Urothelium cell line (cell line): ENCODE measurements at places on chromosomes 2 and 18.

DNA sequence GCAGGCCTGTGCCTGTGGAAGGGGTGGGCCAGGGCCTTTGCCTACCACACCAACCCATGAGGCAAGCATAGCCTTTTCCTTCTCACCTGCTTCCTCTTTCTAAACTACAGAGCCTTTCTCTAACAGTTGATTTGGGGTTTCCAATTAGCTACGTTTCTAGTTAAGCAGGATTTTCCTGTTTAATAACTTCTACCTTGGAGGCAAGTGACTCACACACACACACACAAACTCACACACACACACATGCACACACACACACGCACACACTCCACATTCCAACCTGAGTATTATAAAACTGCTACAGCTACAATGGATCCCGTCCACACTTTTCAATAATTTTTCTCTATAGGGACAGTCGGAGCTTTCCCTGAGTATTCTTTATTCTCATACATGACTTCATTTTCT lies 84.9 kb downstream of the SOX11 start:
- DNase-seq = no peak

GRCh38 chr2:182618672-182619079 lies 97.4 kb upstream of the DNAJC10 start:
- DNase-seq = no peak

GRCh38 chr2:214328941-214329340 lies 81.9 kb upstream of the VWC2L start:
- peak; percentile 14 for DNase-seq

GRCh38 chr2:66239655-66240054 lies 195.3 kb upstream of the MEIS1 start:
- no peak for DNase-seq

DNA sequence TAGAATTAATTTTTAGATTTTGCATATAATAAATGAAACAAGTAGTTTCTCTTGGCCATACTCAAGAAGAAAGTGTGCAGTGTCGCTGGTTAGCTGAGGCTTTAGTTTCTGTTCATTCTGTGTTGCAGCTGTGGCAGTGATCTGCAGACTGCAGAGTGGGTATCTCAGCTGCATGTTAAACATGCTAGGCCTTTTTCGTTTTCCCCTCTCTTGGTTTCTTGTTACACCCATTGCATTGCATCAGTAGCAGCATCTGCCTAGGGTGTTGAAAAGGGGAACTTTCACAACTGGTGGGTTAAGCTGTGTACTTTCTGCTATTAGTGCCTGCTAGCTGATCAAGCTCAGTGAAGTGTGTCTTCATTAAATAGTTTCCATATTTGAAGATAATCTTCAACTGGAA lies 51.3 kb downstream of the ACSL3 start:
- DNase-seq = no peak

GRCh38 chr2:149894760-149895159 lies 307.2 kb upstream of the MMADHC start:
- peak; percentile 63 for DNase-seq

DNA sequence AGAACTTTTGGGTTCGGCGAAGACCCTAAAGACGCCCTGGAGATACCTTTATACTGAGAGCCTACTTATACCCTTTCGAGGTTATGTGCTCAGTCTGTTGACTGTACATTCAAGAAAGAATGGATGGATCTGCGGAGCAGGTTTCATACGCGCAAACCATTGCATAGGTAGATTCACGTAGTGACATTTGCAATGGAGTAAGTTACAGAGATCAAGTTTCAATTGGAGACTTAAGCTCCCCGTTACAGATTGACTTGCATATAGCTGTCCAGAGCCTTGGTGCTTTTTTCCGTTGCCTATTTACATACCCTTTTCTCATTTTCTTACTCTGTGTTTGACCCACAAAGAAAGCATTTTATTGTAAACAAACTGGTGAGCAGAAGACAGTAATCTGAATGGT lies 923 bp downstream of the PSMD1 start:
- DNase-seq = no peak

DNA sequence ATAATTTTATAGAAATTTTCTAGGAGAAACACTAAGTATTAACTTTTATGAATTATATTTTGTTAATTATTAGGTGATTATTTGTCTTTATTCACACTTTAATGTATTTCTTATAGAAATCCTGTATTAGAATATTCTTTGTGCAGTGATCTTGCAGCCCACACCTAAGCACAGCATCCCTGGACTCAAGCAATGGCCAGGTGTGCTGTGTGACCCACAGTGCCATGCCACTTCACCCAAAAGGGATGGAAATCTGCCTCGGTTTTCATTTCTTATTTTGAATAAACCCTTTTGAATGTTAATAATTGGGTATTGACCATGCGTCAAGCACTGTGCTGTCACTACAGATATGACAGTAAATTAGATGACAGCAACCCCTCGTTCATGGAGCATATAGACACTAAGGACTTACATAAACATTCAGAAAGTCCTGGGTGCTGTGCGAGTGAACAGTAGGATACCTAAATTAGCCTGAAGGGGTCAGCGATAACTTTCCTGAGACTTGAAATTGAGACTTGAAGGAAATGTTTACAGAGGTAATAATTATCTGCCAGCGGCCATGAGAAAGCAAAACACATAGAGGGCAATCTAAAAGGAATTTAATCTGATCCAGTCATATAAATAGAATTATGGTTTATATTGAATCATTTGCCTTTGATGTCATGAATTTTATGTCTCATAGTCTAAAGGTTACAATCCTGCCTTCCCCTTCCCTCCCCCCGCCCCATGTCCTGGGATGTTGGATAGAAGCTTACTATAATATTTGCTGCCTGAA lies 52.7 kb upstream of the CALCRL start:
- DNase-seq = no peak

DNA sequence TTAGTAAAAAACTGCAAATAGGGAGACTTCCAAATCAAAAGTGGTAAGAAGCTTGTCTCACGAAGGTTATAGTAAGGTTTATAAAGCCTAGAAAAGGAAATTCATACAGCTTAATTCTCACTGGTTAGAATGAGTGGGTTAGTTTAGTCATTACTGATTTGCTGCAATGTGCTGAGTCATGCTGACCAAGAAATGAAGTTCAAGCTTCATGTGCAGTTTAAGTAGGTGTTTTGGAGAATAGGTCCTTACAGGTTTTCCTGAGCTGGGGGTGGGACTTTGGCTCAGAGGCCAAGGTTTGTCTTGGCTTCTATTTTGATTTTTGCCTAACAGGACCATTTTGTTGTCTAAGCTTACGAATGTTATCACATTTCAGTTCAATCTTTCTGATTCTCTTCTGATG lies 15.1 kb downstream of the CLIP4 start:
- DNase-seq = no peak

DNA sequence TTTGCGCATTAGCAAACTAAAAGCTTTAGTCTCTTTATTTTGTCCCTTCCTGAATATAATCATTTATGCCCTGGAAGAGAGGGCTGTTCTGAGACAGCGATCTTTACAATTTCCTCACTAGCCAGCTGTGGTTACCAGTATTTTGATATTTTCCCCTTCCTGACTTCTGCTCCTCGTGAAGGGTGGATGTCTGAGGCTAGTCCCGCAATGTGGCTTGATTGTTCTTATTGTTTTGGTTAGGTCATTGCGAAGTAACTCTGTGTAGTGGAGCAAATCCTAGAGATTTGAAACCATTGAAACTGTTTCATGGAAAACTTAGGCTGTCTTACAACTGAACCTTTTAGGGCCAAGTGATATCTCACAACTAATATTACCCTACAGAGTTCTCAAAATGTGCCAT lies 2.4 kb downstream of the MRPL33 start:
- DNase-seq = no peak

- DNase-seq = no peak
These were observed 139.3 kb downstream of the CD226 start for GRCh38 chr18:69808399-69808798.

DNA sequence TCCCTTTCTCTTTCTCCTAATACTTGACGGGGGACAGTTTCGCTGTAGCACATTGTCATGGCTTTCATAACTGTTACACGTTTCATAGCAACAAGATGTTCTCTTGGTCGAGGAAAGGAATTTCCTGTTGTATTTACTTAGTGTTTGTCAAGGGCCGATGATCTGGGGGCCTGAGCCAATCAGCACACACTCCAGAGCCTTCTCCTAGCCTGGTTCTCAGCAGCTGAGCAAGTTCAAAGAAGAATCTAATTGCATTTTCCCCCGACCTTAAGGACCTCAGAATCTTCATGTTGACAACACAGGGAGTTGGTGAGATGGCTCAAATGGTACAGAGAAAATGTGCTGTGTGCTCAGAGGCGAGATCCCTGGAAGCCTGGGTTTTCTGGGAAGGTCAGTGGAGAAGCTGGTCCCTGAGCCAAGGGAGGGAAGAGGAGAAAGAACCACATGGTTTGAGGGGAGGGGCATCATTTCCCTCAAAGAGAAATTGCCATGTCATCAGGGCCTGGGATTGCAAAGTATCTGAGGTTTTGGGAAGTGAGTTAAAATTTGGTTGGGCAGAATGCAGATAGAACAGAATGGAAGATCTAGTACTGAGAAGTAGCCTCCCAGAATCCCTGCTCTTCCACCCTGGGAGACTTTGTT lies 76.9 kb upstream of the AGAP1 start:
- no peak for DNase-seq

- no peak for DNase-seq
These were observed 24.5 kb downstream of the SIGLEC15 start for GRCh38 chr18:45850021-45850420.

DNA sequence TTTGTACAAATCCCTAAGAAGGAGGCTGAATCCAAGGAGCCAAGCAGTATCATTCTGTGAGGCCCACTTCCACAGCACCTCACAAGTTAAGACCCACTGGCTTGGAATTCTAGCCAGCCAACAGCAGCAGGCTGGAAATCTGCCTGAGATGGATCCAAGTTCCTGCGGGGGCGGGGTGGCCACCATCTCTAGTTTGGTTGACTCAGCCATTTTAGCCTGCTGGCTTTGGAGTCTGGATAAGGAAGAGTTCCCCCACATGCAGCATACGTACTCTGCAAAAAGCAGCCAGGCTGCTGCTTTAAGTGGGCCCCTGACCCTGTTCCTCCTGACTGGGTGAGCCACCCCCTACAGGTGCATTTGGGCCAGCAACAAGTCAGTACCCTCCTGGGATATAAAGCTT lies 65.2 kb downstream of the FARP2 start:
- DNase-seq = no peak

GRCh38 chr2:172249334-172249733 lies 146.6 kb upstream of the DLX2 start:
- DNase-seq = no peak

DNA sequence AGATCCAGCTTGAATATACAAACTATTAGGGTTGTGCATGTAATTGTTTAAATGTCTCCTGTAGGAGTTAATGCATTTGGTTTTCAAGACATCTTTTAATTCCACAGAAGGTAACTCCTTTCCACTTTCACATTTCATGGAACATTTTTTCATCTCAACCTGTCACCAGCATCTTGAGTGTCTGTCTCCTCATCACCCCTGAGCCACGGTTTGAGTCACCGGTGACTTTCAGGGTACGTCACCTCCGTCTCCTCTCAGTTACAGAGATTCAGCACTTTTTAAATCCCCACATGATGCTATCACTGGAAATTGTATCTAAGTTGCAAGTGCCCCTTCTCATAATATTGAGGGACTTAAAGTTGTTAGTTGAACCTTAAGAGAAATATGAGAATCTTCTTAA lies 25.3 kb downstream of the GPR55 start:
- DNase-seq = no peak

DNA sequence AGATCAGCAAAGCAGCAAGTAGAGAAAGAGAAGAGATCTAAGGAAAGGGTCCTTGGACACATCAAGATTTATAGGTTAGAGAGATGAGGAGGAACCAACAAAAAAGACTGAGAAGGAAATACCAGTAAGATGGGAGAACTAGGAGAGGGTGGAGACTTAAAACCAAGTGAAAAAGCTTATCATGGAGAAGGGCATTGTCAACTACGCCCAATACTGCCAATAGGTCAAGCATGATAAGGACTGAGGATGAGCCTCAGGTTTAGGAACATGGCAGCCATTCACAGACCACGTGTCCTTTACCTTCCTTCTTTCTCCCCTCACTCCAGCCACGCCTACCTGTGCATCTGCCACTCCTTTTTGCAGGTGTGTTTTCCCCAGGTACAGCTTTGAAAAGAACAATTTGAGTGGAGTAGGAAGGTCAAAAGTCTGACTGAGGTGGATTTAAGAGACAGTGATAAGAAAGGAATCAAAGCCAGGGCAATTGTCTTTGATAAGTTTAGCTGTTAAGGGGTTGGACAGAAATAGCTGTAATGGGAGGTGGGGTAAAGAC lies 238.7 kb downstream of the STK39 start:
- DNase-seq = no peak

DNA sequence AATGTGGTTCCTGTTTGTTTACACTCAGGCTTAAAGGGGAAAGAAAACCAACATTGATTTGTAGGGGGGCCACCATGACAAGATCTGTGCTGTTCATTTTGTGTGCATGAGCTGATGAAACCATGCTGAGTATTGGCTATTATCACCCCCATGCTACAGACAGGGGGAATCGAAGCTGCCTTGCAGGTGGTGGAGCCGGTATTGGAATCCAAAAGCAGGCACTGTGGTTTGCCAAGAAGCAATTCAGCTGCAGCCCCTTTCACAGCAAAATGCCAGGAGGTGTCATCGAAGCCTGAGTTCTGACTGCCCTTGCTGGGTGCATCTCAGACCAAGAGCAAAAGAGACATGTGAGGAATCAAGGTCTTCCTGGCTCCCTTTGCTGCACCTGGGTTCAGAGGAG lies 221.9 kb downstream of the UXS1 start:
- no peak for DNase-seq

- DNase-seq = no peak
These were observed 6.3 kb upstream of the CTAGE1 start for GRCh38 chr18:22423878-22424564.

DNA sequence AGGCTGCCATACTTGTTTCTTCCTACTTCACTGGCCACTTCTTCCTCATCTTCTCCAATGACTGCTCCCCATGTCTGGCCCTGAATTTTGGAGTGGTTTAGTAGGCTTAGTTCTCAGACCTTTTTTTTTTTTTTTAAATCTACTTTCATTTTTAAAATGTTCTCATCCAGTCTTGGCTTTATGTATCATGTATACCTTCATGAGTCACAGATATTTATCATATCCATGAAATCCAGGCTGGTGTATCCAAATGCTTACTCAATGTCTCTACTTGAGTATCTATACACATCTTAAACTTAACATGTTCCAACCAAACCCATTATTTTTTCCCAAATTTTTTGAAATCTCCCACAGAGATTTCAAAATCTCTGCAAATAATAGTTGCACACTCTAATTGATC lies 26.3 kb upstream of the CFAP36 start:
- DNase-seq = no peak

DNA sequence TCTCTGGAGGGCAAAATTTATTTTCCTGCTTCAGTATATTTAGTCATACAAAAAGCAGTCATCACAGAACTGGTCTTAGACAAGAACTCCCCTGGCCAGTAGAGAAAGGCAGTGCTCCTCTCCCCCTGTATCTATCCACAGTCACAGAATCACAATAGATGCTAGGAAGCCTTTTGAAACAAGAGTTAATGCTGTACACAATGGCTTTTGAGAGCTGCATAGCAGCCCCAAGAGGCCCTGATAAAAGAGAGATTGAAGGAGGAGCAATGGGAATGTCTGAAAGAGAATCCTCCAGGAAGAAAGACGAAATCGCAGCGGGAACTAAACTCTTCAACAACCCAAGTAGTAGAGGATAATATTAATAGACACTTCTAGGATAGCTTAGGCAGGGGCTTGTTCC lies 330.2 kb downstream of the RBM43 start:
- DNase-seq = no peak
